ENCODE measurements at places on chromosomes 1 and 21. TPM values are rescaled to one million over a fixed set of nuclear protein-coding genes. Genes with fewer than 3 reads are reported as not detected.

The MAP3K21 gene
- total RNA-seq: 0.28 TPM

The KRTAP22-1 gene
- not detected for total RNA-seq

The DMBX1 gene
- not detected for total RNA-seq

The COL6A1 gene
- total RNA-seq: 187 TPM

The ANGPTL7 gene
- 4.5 TPM for total RNA-seq

The PTPRC gene
- total RNA-seq: 11.7 TPM

The ADAMTS4 gene
- total RNA-seq: 6.9 TPM

The CFHR2 gene
- not detected for total RNA-seq

The AVPR1B gene
- not detected for total RNA-seq

The SLC9C2 gene
- 0.31 TPM for total RNA-seq

The MPZ gene
- 8.7 TPM for total RNA-seq

The SPRR2G gene
- total RNA-seq: not detected

The C21orf91 gene
- 10.0 TPM for total RNA-seq

The SOAT1 gene
- 18.8 TPM for total RNA-seq
